ENCODE measurements at places on chromosomes 5 and 9.

DNA sequence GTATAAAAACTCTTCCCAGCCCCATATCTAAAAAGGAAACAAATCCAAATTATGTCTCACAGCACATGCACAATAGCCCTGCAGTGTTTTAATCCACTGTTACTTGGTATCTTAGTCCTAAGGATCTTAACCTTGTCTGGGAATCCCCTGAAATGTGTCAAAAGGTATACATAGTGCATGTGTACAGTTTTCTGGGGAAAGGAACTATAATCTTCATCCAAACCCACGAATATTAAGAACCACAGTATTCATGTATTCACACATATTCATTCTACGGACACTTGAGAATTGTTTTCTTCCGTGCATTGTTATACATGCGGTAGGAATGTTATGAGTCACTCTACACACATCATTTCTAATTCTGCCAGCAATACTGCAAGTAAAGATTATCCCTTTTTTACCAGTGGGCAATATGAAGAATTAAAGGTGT is 47.8 kb upstream of the SNX2 start:
- DNase-seq: peak; percentile 72

DNA sequence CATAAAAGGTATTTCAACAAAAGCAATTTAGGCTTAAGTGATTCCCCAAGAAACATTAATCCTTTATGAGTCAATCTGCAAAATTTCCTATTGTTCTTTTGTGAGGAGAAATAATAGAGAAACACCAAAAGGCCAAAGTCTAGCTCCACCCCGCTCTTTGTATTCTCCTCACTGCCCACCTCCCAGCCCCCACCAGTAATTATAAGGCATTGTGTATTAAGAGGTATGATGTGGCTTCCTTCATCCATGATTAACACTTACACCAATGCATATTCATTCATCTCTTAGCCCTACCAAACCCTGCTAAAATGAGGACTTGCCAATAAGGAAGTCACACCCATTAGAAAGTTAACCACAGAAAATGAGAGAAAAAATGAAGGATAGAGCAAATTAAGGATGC is 105.3 kb upstream of the SPATA31D4 start:
- no peak for DNase-seq

- DNase-seq: no peak
These were observed 65.8 kb upstream of the SUB1 start for GRCh38 chr5:32519508-32519907.

- DNase-seq: no peak
These were observed 389.7 kb downstream of the TAF11L14 start for GRCh38 chr5:18023986-18024385.

GRCh38 chr5:81785322-81785721 is 34.4 kb upstream of the SSBP2 start:
- peak; percentile 13 for DNase-seq

DNA sequence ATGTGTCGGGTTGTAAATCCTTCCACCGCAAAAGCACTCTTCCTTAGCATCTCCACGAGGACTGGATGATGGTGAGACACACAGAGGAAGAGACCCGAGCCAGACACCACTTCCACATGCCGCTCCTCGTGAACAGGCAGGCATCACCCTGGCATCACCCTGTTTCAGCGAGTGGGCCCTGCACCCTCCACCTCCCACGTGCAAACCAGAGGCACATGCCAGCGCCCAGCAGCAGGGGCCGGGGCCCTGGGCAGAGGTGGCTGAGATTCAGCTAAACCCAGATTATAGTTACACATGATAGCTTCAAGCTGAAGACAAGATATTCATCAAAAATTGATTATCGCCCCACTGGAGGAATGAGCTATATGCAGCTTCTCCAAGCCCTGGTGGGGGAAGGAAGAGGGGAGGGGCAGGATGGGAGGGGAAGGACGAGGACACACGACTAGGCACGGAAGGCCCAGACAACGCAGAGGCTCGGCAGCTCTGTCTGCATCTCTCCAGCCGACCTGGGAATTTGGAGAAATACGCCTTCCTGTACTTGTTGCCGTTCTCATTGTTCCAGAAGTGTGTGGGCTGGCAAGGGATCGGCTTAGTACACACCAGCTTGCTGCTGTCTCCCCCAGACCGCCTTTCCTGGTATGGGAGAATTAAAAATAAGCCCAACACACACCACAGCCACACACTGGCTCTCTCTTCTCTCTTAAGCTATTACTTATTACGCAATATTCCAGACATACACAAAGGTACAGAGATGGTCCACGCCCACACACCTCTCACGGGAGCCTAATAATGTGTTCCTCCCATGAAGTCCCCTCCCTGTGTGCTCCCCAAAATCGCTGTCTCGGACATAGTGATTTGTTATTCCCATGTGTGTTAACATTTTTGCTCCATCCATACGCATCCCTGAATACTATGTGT is 50.4 kb upstream of the ZNF354A start:
- DNase-seq: no peak

DNA sequence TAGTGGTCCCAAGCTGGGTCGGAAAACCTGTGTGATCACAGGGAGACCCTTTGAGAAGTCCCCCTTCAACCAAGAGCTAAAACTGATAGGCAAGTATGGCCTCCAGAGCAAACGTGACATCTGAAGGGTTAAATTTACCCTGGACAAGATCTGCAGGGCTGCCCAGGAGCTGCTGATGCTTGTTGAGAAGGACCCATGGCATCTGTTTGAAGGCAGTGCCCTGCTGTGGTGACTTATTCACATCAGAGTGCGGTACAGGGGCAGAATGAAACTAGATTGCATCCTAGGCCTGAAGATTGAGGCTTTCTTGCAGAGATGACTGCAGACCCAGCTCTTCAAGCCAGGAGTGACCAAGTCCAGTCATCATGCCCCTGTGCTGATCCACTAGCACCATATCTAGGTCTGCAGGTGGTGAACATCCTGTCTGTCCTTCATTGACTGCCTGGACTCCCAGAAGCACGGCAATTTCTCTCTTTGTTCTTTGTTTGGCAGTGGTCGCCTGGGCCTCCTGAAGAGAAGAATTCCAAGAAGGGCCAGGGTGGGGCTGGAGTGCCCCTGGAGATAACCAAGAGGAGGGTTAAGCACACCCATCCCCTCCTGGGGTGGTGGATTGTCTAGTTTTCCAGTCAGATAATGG is 25.7 kb upstream of the CHD1 start:
- DNase-seq: no peak

DNA sequence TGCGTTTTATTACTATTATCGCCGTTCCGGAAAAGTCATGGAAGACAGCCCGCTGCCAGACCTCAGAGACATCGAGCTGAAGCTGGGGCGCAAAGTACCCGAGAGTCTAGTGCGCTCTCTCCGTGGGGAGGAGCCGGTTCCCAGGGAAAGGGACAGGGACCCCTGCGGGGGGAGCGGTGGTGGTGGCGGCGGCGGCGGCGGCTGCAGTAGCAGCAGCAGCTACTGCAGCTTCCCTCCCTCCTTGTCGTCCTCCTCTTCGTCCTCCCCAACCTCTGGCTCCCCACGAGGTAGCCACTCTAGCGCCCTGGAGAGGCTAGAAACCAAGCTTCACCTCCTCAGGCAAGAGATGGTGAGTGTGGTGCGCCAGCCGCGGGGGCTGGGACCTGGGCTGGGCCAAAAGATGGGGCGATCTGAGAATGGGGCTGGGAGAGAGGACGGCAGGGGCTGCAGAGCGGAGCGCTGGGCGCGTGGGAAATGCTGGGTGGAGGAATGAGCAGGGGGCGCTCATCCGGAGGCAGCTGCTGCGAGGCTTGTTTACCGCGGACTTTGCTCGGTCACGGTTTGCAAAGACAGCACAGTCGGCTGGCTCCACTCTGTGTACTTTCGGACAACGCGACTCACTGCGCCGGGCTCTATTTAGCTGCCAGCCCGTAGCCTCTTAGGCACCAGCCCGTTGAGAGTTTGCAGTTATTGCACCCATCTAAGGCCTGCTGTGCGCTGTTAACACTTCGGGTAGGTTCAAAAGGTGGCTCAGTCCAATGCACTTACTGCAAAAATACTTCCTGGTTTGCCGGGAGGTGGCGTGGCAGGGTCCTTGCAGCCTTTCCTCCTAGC is 1.1 kb downstream of the LURAP1L start:
- DNase-seq: peak; percentile 81

- no peak for DNase-seq
These were observed 180.6 kb downstream of the DEPDC1B start for GRCh38 chr5:60519372-60519771.

GRCh38 chr5:1016476-1016875 is 7.9 kb downstream of the NKD2 start:
- DNase-seq: no peak

DNA sequence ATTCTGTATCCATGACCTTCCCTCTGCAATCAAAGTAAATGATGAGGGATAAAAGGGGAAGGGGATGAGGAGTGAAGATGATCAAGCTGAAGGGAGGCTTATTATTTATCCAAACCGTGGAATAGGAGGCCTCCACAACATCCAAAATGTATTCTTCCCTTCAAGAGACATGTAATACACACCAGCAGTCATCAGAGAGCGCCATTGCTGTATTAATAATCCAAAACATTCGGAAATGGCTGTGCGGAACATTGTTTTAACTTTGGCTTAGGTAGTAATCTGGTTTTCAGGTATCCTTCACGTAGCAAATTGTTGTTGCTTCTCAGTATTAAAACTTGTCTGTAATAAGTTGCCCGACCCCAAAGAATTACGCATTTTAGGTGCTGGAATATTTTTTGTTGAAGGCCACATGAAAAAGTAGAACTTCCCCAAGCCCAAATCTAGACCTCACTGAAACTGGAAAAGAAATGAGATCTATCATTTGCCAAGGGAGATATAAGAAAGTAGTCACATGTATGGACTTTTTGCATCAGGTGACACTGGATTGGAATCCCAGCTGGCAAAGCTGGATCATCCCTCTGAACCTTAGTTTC is 2.6 kb upstream of the BOD1 start:
- peak; percentile 59 for DNase-seq

DNA sequence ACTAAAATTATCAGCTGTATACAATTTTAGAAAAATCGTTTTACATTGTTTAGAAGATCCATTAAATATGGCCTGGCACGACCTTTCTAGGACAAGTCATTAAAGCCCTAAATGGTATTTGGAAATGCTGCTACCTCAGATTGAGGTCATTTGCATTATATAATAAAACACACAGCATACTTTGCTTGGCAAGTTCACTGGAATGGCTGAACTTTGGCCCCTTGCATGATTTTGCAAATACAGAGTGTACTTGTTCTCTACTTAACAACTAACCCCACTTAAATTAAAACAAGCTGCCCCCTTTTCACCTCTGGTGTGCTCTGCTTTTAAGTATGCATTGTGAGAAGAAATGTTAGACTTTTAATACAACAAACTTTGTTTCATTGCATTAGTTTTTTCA is 860.1 kb downstream of the PTPRD start:
- DNase-seq: no peak

- peak; percentile 83 for DNase-seq
These were observed 45.2 kb downstream of the GCNT4 start for GRCh38 chr5:75006865-75007822.

GRCh38 chr5:61177716-61178115 is 15.4 kb upstream of the SMIM15 start:
- DNase-seq: no peak

DNA sequence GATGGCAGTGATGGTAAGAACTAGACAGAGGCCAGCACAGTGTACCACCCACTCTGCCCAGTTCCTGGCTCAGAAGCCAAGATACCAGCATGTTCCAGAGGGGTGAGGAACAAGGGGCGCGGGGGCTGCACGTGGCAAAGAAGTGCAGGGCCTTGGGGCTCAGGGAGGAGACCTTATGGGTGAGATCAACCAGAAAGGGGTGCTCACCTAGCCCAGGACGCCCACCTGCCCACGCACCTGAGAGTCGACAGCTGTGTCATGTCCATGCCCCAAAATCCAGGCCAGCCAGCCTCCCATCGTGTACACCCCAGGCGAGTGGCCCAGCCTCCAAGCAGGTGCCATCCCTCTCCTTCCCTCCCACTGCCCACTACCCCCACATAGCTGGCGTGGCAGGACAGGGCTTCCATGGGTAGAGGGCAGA is 34.9 kb downstream of the BICD2 start:
- no peak for DNase-seq

- DNase-seq: peak; percentile 16
These were observed 1.7 kb upstream of the ALDH1A1 start for GRCh38 chr9:72954431-72955125.

- no peak for DNase-seq
These were observed 52.2 kb downstream of the PDE8B start for GRCh38 chr5:77262697-77263096.

- peak; percentile 61 for DNase-seq
These were observed 17.9 kb downstream of the HMMR start for GRCh38 chr5:163478126-163478981.

- DNase-seq: peak; percentile 39
These were observed 24.6 kb downstream of the MACIR start for GRCh38 chr5:103283120-103283519.

DNA sequence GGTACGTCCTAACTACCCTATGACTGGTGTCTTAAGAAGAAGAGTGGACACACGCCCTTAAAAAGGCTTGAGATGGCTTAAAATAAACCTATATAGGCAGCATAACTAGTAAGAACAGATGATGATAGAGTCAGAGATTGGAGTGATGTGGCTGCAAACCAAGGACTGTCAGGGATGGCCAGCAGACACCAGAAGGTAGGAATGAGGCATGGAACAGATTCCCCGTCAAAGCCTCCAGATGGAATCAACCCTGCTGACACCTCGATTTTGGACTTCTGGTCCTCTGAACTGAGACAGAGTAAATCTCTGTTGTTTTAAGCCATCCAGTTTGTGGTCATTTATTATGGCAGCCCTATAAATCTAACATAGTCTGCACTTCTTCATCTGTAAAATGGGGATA is 7.4 kb downstream of the TMOD1 start:
- DNase-seq: no peak

DNA sequence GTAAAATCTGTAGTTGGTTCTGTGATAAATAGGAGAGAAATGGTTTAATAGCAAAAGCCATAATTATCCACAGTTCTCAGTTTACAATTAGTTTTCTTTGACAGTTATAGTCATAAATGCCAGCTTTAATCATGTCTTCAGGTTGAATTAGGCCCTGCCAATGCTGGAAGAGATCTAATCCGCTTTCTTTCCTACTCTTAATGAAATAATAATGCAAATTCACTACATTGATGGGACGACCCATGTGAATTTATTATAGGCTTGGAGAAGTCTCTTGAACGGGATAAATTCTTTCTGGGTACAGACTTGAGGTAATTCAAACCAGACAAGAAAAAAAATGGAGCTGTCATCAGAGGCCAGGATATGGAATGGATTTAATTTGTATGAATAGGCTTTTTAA is 950.4 kb downstream of the EFNA5 start:
- DNase-seq: no peak

- DNase-seq: no peak
These were observed 183.7 kb downstream of the RGS3 start for GRCh38 chr9:113646946-113647914.

GRCh38 chr9:117703537-117703936 is 666 bp upstream of the TLR4 start:
- DNase-seq: peak; percentile 62
